Endothelial cell (in vitro differentiated cells): ENCODE measurements at places on chromosomes 6 and 20.

DNA sequence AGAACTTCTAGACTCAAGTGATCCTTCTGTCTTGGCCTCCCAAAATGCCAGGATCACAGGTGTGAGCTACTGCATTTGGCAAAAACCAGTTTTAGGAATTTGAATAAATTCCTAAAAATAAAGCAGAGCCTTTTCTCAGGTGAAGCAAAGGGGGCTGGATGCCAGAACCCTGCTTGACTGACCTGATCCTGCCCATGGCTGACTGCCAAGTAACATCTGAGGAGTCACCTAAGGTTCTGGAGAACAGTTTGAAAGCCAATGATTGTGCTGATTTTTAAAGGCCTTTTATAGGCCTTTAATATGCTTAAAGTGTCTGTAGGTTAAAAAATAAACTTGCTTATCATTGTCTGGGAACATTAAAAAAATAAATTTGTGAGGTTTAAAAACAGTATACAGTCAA is 14.1 kb upstream of the ZSCAN12 start:
- no peak overlapping the region for H3K4me3 ChIP-seq
- H3K4me1 ChIP-seq: no peaks in the 10 kb centered on the region
- H3K36me3 ChIP-seq: no peaks in the 10 kb centered on the region
- no peaks in the 10 kb centered on the region for H3K27me3 ChIP-seq
- DNase-seq: no peak
- H3K27ac ChIP-seq: no peak overlapping the region

DNA sequence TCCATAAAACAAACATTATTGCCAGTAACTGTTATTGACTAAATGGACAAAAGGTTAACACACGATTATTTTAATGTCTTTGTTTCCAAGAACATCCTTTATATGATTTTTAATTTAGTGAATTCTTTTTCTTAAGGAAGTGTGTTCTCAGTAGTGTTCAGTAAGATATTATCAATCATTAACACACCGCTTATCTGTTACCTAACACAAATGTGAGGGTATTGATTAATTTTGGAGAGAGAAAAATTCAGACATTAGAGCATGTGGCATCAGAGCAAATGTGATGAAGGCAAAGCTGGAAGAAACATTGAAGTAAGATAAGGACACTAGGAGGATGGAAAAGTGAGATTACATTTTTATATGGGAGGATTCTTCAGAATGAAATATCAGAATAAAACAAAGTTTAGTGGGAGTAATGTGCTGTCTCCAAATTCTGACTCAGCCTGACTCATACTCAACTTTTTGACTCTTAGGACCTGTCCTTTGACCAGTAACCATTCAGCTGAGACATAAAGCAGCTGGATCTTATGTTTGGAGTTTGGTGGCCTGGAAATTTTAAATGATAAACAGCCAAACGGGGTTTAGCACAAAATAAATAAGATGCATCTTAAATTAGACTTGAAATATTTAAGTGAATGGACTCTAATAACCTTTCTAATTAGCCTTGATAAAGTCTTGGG is 348.6 kb downstream of the CD109 start:
- H3K36me3 ChIP-seq: no peaks in the 10 kb centered on the region
- no peaks in the 10 kb centered on the region for H3K4me1 ChIP-seq

DNA sequence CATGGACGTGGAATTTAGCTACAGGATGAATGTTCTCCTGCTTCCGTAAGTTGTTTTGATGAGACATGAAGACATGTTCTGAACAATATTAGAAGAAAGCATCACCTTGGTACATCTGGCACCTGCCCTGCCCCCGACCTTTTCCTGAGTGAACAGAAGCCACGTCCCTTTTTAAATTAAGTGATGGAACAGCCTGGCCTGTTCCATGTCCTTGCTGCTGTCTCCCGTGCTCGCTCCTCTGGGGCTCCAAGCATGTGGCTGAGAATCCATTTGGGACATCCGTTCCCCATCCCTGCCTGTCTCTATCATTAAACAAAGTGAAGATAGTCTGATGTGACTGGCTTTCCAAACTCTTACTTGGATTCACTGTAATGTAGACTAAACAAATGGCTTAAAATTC is 36.4 kb downstream of the ERMARD start:
- peaks cover 11% of the 10 kb centered on the region for H3K36me3 ChIP-seq
- H3K27ac ChIP-seq: no peak overlapping the region
- no peaks in the 10 kb centered on the region for H3K4me1 ChIP-seq

DNA sequence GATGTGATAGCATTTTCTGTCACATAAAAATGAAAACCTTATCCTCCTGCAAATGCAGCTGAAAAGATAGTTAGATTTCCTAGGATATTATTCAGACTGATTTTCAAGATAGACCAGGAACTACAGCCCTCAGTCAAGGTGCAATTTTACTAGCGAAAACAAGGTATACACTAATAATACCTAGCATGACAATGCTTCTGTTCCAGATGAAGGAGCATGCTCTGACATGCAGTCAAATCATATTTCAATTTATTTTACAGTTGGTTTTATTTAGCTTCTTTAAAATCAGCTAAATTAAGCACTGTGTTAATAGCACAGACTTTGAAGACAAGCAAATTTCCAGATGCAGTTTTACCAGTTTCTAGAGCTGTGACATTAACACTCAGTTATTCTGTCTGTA is 14.2 kb upstream of the TNFAIP3 start:
- DNase-seq: no peak
- no peak overlapping the region for H3K4me3 ChIP-seq
- peaks cover 13% of the 10 kb centered on the region for H3K36me3 ChIP-seq
- H3K4me1 ChIP-seq: no peaks in the 10 kb centered on the region
- H3K27me3 ChIP-seq: no peaks in the 10 kb centered on the region

GRCh38 chr6:7914991-7915789 is 4.6 kb upstream of the TXNDC5 start:
- H3K36me3 ChIP-seq: no peaks in the 10 kb centered on the region
- no peak overlapping the region for H3K27ac ChIP-seq
- no peaks in the 10 kb centered on the region for H3K27me3 ChIP-seq
- H3K4me3 ChIP-seq: no peak overlapping the region
- H3K4me1 ChIP-seq: no peaks in the 10 kb centered on the region

- peaks cover 7% of the 10 kb centered on the region for H3K36me3 ChIP-seq
- no peak overlapping the region for H3K4me3 ChIP-seq
- peaks cover 5% of the 10 kb centered on the region for H3K27me3 ChIP-seq
- no peak overlapping the region for H3K27ac ChIP-seq
These were observed 38.3 kb upstream of the MDFI start for GRCh38 chr6:41599852-41600445.

DNA sequence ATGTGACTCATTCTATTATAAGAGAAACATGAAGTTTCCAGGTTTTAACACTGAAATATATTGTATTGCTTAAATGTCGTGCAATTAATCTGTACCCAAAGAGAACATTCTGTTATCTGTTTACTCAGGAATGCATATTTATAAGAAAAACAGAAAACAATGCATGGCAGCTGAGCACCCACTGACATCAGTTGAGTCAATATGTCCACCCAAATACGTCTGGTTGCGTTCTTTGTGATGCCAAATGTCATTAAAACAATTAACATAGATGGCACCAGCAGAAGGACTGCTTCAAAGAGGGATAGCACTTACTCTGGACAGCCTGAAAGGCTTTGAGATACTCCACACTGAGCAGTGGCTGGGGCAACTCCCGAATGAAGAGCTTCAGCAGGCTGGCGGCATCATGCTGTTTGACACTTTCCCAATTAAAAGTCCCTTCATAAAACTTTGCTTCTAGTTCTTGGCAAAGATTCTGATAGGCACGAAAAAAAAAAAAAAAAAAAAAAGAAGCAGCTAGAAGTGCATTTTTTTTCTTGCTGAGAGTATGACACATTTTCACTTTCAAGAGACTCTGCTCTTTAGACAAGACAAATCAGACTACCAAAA is 102.3 kb downstream of the ARHGAP18 start:
- peaks cover 11% of the 10 kb centered on the region for H3K4me1 ChIP-seq
- no peaks in the 10 kb centered on the region for H3K27me3 ChIP-seq
- DNase-seq: no peak

DNA sequence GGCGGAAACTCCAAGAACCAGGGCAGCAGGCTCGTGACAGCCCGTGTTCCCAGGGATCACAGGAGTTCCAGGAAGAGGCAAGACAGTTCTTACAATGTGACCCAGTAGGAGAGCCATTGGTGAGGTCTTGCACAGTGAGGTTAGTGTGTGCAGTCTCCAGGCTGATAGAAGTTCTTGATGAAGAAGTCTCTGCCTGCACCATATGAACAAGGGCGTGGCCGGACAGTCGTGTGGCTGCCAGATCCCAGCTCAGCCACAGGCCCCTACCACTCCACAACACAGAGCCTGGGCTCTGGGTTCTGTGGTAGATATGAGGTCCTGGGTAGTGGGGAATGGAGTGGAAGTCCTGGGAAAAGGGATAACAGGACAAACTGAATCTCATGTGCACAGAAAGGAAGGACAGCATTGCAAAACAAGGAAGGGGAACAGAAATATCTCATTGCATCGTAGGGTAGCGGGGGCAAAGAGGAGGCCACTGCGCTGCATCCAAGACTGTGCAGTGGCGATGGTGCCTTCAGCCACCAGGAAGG is 65.2 kb downstream of the STX11 start:
- H3K36me3 ChIP-seq: peaks cover 10% of the 10 kb centered on the region
- H3K4me1 ChIP-seq: peaks cover 15% of the 10 kb centered on the region
- DNase-seq: no peak
- peak overlapping the region; percentile 89 for H3K27ac ChIP-seq
- H3K4me3 ChIP-seq: peak overlapping the region; percentile 92
- H3K27me3 ChIP-seq: peaks cover 24% of the 10 kb centered on the region

- H3K36me3 ChIP-seq: peaks cover 45% of the 10 kb centered on the region
- peak overlapping the region; percentile 18 for H3K4me3 ChIP-seq
- H3K27ac ChIP-seq: no peak overlapping the region
- no peak for DNase-seq
- H3K27me3 ChIP-seq: peaks cover 7% of the 10 kb centered on the region
These were observed 9.7 kb upstream of the CLDN20 start for GRCh38 chr6:155254139-155254538.

GRCh38 chr6:41578217-41579087 is 32.3 kb downstream of the FOXP4 start:
- peak overlapping the region; percentile 98 for H3K27ac ChIP-seq
- peak overlapping the region; percentile 56 for H3K4me3 ChIP-seq
- peak; percentile 65 for DNase-seq
- peaks cover 67% of the 10 kb centered on the region for H3K4me1 ChIP-seq
- peaks cover 7% of the 10 kb centered on the region for H3K36me3 ChIP-seq

DNA sequence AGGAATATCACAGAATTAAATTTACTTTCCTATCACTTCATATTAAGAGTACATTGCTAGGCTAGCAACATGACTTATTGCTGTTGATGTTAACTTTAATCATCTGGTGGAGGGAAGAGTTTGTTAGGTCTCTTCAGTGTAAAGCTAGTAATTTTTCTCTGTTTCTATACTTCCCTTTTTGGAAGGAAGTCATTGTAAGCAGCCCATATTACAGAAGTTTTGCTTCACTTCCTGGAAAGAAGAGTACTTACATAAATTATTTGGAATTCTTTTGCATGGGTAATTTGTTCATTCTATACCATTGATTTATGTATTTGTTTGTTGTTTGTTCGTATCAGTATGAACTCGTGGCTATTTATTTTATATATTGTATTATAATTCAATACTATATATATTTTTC is 405.2 kb downstream of the RFPL4B start:
- H3K27me3 ChIP-seq: no peaks in the 10 kb centered on the region
- H3K4me3 ChIP-seq: no peak overlapping the region
- H3K36me3 ChIP-seq: no peaks in the 10 kb centered on the region
- no peak for DNase-seq

DNA sequence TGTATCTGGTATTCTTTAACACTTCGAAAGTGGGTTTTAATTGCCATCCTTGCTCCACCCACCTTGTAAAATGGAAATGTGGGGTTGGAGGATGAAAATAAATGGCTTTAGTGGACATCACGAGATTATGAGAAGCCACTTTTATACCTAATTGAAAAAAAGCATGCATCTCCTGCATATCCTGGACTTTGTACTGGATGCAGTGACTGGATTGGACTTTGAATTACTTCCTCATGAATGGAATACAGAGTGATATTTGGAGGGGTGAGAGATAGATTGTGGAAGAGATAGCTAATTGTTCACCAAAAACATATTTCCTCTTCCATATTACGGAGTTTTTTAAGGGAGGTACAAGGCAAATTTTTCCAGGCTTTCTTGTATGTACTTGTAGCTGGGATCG is 813.0 kb downstream of the TENT5A start:
- H3K27me3 ChIP-seq: no peaks in the 10 kb centered on the region
- H3K36me3 ChIP-seq: no peaks in the 10 kb centered on the region
- H3K27ac ChIP-seq: no peak overlapping the region

DNA sequence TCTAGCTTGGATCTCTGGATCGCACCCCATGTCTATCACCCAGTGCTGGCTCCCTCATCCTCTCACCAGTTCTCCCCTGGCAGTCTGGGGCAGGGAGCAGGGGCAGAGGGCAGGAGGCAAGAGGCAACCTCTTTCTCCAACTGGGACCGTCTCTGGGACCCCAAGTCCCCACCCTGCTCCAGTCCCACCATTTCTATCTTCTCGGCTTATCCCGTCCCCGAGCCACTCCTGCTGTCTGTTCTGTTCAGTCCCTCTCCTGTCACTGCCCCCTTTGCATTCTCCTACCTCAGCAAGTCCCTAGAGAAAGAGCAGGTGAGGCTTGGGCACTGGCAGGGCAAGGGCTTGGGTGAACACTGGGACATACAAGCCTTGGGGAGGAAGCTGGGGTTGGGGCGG is 625 bp upstream of the TNXB start:
- no peak for DNase-seq
- H3K27me3 ChIP-seq: peaks cover 13% of the 10 kb centered on the region
- H3K27ac ChIP-seq: no peak overlapping the region
- peaks cover 21% of the 10 kb centered on the region for H3K36me3 ChIP-seq

DNA sequence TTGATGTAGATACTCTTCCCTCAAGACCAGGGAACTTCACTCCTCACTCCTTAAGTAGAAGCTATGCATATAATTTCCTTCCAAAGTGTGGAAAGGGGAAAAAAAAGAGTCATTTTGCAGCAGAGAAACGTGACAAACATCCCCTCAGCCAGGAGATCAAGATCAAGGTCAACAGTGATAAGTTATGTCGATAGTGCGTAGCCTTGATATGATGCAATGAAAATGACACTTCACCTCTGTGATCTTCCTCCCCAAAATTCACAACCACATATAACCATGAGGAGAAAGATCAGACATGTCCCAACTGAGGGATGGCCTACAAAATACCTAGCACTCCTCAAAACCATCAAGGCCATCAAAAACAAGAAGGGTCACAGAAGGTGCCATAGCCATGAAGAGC is 160.4 kb upstream of the MYLIP start:
- no peak overlapping the region for H3K27ac ChIP-seq
- DNase-seq: no peak
- no peaks in the 10 kb centered on the region for H3K4me1 ChIP-seq
- H3K36me3 ChIP-seq: no peaks in the 10 kb centered on the region
- no peaks in the 10 kb centered on the region for H3K27me3 ChIP-seq

- DNase-seq: no peak
- no peaks in the 10 kb centered on the region for H3K4me1 ChIP-seq
- no peak overlapping the region for H3K4me3 ChIP-seq
- no peak overlapping the region for H3K27ac ChIP-seq
These were observed 53.4 kb downstream of the OPRM1 start for GRCh38 chr6:154092326-154092962.

- no peaks in the 10 kb centered on the region for H3K36me3 ChIP-seq
- peaks cover 5% of the 10 kb centered on the region for H3K27me3 ChIP-seq
- peak overlapping the region; percentile 72 for H3K27ac ChIP-seq
- H3K4me1 ChIP-seq: peaks cover 7% of the 10 kb centered on the region
- H3K4me3 ChIP-seq: peak overlapping the region; percentile 48
These were observed 135.3 kb downstream of the CDH4 start for GRCh38 chr20:61387204-61387953.
